ENCODE measurements at places on chromosomes 5 and 9.

- no peak for DNase-seq
Observed at GRCh38 chr5:132020568-132021339, 9.3 kb upstream of the ACSL6 start.

- no peak for DNase-seq
Observed at GRCh38 chr5:158976035-158976434, 123.7 kb downstream of the EBF1 start.

DNA sequence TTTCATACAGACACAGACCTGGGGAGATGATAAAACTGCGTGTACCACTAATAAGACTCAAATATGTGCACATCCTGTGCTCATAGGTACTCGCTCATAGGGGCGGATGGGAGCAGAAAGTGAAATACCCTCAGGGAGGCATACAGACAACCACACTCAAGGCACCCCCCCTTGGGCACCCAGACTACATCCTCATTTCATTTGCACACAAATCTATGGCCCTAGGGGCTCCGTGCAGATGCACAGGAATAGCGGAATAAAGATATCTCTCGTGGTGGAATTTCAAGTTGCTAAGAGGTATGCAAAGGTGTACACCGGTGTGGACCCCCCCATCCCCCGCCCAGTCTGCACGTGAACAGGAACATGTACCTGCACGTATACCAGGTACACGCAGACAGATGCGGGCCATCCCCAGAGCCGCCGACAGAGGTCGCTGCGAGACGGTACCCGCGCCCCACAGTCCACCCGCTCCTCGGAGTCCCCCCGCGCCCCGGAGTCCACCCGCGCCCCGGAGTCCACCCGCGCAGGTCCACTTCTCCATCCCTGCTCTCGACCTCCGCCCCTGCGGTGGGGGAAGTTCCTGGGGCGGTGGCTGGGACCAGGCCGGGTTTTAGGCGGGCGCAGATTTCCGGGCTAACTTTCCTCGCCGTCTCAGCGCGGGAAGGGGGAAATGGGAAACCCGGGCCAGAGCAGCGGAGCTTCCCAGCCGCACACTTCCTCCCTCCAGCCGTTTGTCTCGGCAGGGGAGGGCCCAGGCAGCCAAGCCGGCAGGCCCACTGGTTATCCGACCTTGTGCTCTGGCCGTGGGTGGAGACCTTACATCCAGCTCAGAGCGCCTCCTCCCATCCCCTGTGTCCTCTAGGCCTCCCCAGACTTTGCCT lies 1.0 kb upstream of the IL12B start:
- peak; percentile 66 for DNase-seq

DNA sequence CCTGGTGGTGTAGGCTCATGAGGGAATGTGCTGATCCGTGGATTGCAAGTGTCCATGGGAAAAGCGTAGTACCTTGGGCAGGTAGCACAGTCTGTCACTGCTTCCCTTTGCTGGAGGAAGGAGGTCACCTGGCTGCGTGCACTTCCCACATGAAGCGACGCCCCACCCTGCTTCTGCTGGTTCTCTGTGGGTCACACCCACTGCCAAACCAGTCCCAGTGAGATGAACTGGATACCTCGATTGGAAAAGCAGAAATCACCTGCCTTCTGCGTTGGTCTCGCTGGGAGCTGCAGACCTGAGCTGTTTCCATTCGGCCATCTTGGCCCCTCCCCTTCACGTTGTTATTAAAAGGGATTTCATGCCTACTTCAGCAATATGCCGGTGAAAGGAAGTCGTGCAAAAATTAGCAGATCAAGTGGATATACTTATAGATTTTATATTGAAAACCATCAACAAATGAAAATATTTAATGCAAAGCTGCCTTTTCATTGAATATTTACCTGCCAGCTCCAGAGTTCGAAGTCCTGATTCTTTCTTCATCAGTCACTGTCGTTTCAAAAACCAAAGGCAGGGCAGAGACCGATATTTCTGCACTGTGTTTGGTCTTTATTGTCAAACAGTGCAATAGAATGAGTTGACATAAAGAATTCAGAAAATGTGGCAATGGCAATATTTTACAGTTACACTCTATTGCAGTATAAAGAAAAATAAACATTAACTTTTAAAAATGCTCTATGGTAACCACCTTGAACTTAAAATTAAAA lies 123.2 kb downstream of the JAKMIP2 start:
- no peak for DNase-seq

DNA sequence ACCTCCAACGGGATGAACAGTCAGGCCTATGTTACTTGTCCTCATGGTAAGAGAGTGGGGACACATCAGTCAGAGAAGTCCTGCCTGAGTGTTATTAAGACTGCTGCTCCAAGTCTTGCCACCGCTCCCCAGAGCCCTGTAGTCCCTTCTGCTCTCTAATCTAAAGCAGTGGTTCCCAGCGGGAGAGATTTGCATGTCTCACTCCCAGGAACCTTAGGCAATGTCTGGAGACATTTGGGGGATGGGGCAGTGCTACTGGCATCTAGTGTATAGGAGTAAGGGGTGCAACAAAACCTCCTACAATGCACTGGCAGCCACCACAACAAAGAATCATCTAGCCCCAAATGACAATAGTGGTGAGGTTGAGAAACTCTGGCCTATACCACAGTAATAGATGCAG lies 2.6 kb upstream of the SVEP1 start:
- no peak for DNase-seq

GRCh38 chr5:71972777-71973473 lies 134.3 kb upstream of the MAP1B start:
- DNase-seq, result no peak

- DNase-seq, result no peak
Observed at GRCh38 chr5:180212363-180213255, 3.6 kb upstream of the RASGEF1C start.

DNA sequence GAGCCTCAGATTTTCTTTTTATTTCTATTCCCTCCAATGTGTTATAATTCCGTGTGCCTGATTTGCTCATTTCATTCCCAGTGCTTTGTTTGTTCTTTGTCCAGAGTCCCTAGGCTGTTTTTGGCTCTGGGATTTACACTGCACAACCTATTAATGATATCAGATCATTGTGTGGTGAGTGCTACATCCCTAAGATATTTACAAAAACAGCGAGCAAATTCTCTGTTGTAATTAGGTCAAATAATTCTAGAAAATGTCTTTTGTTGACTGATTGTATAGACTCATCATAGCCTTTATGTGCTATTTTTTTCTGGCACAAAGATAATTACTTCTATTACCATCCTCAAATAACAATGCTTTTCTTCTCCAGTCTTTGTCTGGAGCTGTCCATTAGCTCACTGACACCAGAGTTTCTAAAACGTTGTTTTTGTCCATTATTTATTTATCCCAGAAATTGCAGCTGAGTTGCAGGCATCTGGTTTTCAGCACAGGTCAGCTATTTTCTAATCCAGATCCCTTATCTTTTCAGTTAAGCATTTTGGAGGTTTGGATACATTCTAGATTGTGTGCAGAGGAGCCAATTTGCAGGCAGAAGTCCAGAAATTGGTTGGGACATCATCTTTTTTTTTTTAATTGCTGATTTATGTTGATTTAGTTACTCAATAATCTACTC lies 379.9 kb upstream of the DMAC1 start:
- no peak for DNase-seq

GRCh38 chr9:131759017-131759647 lies 19.3 kb upstream of the RAPGEF1 start:
- peak; percentile 21 for DNase-seq
